ENCODE measurements at places on chromosomes 7 and 10.

GRCh38 chr7:94580601-94581000 is 71.0 kb downstream of the CASD1 start:
- no peak for DNase-seq

DNA sequence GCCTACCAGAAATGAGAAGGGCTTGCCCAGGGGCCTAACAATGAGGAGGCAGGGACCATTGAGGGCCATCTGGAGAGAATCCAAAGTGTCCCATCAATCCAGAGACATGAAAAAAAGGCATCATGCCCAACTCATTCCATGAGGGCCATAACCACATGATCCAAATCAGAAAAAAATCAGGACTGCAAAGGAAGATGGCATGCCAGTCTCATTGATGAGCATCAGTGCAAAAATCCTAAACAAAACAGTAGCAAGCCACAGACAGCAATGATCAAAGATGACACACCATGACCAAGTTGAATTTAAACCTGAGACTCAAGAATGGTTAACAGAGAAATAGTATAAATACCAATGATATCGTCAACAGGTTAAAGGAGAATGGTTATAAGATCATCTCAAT is 7.0 kb upstream of the CYP3A4 start:
- DNase-seq, result no peak

GRCh38 chr7:91344911-91345310 is 80.7 kb downstream of the FZD1 start:
- no peak for DNase-seq

DNA sequence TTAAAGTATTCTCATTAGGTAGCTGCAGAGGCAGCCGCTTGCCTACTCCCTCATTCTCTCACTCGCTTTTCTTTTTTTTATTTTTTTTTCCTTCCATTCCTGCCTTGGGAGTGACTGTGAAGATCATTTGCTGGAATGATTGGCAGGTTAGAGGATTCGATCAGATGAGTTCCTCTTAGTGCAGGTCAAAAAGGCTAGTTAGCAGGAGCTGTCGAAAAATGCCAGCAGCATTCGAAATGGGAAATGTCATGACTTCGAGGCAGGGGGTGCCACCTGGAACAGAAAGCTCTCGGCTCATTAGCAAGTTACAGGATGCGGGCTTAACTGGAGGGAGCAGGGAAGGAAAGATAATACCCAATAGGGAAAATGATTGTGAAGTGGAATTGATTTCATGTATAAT is 137.5 kb upstream of the FZD1 start:
- no peak for DNase-seq

DNA sequence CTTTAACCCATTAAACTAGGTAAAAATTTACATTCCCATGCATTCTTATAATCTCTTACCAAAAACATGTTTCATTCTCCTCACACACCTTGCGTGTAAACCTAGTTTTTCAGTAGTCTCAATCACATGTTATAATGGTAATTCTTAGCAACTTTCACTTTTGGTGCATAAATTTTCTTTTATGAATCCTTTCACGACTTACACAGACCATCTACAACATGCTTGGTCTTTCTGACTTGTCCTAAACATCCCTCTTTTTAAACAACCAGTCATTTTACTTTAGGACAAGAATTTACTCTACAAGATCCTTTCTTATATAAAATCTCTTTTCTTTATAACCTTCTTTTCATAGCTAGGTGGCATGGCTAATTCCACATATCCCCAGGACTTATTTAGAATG is 25.8 kb downstream of the FBXL13 start:
- no peak for DNase-seq
